ENCODE measurements at places on chromosomes 6 and 20.

DNA sequence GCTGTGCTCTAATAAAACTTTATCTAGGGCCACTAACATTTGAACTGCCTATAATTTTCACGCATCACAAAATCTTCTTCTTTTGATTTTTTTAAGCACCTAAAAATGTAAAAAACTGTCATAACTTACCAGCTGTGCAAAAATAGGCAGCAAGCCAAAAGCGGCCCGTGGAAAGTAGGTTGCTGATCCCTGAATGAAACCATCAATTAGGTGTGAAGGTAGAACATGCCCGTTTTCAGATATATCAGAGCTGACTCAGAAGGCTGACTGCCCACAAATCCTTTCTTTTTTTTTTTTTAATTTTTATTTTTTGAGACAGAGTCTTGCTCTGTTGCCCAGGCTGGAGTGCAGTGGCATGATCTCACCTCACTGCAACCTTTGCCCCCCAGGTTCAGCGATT is 4.9 kb upstream of the IPCEF1 start:
- no peak for DNase-seq

DNA sequence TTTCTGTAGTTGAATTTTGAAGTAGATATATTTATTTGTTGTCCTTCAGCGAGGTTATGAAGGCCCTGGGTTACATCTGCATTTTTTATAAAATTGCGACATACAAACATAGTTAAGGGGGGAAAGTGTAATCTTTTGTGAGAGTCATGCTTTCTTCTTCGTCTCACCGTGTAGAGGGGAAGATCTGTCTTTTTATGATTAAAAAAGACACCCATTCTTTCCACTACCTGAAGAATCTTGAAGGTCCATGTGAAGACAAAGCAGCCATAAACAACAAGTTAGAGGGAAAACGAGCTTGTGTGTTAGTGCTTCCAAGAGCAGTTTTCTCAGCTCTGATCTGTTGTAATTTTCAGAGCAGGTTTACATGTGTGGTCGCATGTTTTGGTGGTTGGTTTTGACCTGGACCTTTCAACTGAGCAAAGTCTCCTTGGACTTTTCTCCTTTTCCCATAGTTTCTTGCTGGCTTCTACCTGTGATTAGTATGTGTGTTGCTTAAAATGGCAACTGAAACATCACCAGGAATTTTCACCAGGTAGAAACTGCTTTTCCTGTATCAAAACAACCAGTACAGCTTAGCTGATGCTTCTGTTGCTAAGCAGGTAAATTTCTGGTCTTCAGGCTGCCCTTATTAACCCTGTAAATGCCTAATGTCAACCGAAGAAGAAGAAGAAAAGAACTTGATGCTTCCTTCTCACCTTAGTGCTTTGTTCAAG is 37.3 kb downstream of the RREB1 start:
- peak; percentile 38 for DNase-seq

DNA sequence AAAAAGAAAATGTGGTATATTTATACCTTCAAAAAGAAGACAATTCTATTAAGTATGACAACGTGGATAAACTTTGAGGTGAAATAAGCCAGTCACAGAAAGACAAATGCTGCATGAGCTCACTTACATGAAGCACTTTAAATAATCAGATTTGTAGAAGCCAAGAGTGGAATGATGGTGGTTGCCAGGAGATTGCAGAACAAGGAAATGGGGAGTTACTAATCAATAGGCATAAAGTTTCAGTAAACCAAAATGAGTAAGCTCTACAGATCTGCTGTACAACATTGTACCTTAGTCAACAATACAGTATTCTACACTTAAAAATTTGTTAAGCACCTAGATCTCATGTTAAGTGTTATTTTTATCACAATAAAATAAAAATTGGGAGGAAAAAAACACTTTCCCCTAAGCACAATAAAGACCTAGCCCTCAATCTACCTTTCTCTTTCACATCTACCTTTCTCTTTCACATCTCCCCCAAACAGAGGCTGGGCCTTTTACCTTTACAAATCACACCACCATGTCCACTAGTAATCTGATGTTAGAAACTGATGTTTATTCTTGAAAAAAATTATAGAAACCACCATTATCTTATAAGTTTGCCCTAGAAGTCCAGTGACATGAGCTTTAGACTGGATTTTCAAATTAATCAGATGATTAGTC is 73.9 kb downstream of the PKIB start:
- no peak for DNase-seq

DNA sequence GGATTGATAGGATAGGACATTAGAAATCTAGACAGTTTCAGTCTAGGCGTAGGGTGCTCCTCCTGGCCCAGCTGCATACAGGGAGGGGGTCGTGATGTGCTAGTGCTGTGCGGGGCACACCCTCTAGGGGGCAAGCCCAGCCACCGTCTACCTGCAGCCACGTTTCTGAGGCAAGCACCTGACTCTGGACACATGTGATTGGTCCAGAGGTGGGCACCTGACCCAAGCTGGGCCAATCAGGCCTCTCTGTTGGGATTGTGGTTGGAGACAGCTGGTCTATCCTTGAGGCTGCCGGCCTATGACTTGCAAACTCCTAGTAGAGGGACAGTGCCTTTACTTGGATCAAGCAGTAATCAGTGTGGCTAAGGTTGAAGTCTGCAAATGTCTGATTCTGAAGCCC is 317.1 kb downstream of the BMP7 start:
- no peak for DNase-seq

GRCh38 chr20:41587956-41588355 is 30.2 kb downstream of the CHD6 start:
- no peak for DNase-seq

- no peak for DNase-seq
Measured at GRCh38 chr6:35170166-35170565, 29.0 kb upstream of the TCP11 start.

- DNase-seq = no peak
Measured at GRCh38 chr6:169380493-169380892, 126.8 kb upstream of the THBS2 start.

- DNase-seq = no peak
Measured at GRCh38 chr6:140175486-140175885, 801.0 kb upstream of the CITED2 start.

GRCh38 chr20:6811262-6812035 is 44.0 kb downstream of the BMP2 start:
- no peak for DNase-seq

DNA sequence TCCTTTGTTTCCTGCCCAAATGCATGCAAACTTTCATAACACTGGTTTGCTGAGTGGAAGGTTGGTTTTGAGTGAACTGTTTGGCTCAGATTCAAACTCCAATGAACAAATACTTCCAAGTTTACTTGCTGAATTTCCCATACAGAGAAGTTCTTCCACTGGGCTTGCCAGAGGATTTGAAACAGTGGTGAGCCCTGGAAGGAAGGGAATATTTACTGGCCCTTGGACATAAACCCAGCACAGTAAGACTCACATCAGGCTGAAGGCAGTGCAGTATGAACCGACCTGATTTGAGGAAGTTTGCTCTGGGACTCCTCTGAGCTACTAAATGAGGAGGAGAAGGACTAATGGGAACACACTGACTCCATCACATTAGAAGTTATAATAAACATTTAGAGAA is 3.8 kb downstream of the TRAF3IP2 start:
- no peak for DNase-seq

DNA sequence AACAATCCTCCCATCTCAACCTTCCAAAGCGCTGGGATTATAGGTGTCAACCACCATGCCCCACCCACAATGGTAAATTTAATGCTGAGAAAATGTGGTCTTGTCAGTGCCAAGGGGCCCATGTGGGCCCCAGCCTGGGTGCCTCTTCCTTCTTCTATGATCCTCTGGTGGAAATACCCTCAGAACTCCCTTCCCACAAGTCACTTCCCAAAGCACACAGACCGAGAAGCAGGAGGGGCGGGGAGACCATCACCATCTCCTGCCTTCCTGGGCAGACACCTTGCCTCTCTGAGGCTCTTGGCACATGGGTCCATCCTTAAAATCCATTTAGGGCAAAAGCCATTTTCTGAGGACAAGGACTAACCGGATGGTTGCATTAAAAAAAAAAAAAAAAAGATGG is 59.0 kb downstream of the NOL4L start:
- DNase-seq = no peak

- DNase-seq = no peak
Measured at GRCh38 chr6:1679031-1679687, 69.4 kb downstream of the FOXC1 start.
